ENCODE measurements at places on chromosomes 5 and 9. TPM values are rescaled to one million over a fixed set of nuclear protein-coding genes. Genes with fewer than 3 reads are reported as not detected.

GRCh38 chr5:171330021-171330420 is 21.0 kb downstream of the TLX3 start:
- DNase-seq: no peak
- no peak overlapping the region for H3K4me3 ChIP-seq
- no peaks in the 10 kb centered on the region for H3K27me3 ChIP-seq
- H3K27ac ChIP-seq: no peak overlapping the region

GRCh38 chr5:72366324-72366976 is 46.3 kb downstream of the PTCD2 start:
- H3K27me3 ChIP-seq: no peaks in the 10 kb centered on the region
- no peak overlapping the region for H3K27ac ChIP-seq
- H3K36me3 ChIP-seq: no peaks in the 10 kb centered on the region
- peaks cover 7% of the 10 kb centered on the region for H3K4me1 ChIP-seq
- no peak overlapping the region for H3K4me3 ChIP-seq
- DNase-seq: peak; percentile 94

The GABRA6 gene
- total RNA-seq: not detected

DNA sequence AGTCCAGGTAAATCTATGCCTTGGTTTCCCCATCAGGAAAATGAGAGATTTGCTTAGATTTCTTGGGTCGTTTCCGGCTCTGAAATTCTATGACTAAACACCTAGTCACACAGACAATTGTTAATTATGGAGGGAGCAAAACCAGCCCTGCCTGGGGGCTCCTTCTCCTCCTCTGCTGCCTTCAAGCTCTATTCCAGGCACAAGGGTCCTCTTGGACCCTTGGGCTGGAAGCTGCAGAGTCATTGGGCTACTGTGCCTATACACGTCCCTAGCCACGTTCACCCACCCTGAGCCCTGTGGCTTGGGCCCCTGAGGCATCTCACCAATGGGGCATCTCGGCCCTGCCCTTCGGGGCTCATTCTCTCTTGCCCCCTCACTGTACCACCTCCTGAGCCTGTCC is 73.8 kb upstream of the TBC1D2 start:
- no peaks in the 10 kb centered on the region for H3K36me3 ChIP-seq
- H3K27ac ChIP-seq: no peak overlapping the region
- no peaks in the 10 kb centered on the region for H3K27me3 ChIP-seq

The ZNF454 gene
- 3.7 TPM for total RNA-seq

DNA sequence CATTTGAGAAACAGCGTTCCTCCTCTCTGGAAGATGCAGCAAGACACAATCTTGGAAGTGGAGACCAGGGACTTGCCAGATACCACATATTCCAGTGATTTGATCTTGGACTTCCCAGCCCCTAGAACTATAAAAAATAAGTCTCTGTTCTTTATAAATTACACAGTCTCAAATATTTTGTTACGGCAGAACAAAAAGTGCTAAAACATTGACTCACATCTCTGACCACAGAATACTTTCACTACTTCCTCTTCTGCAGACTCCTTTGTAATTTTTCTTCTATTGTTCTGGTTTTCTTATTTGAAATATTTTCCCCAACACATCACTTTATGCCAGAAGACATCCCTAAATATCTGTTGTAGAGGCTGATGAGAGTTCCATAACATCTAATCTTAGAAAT is 706.1 kb upstream of the CDH18 start:
- no peaks in the 10 kb centered on the region for H3K36me3 ChIP-seq
- no peak overlapping the region for H3K4me3 ChIP-seq
- DNase-seq: no peak
- H3K4me1 ChIP-seq: no peaks in the 10 kb centered on the region
- no peak overlapping the region for H3K27ac ChIP-seq

The C9orf50 gene
- not detected for total RNA-seq

The ALDH1A1 gene
- 66.4 TPM for total RNA-seq
